ENCODE measurements at places on chromosomes 1 and 21.

GRCh38 chr21:29321932-29322928 lies 23.5 kb downstream of the BACH1 start:
- no peak for DNase-seq

DNA sequence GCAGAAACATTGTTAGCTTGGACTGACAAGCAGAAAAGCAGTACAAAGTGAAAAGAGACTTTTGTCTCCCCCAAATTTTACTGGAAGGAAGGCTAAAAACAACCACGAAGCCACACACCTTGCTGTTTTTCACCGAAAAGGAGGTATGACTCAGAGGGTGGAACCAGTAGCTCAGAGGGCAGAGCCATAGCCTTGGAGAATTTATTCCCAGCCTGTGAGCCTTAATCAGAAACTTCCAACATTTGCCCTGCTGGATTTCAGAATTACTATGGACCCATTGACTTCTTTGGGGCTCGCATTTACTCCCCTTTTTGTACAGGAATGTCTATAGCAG lies 32.0 kb downstream of the RPS6KC1 start:
- no peak for DNase-seq

GRCh38 chr1:181308098-181308497 lies 175.2 kb upstream of the CACNA1E start:
- no peak for DNase-seq

- DNase-seq = no peak
Measured at GRCh38 chr1:198701766-198702539, 63.1 kb downstream of the PTPRC start.

GRCh38 chr1:21332554-21333311 lies 42.5 kb upstream of the ECE1 start:
- no peak for DNase-seq

- no peak for DNase-seq
Measured at GRCh38 chr1:100893718-100894117, 924 bp downstream of the EXTL2 start.

DNA sequence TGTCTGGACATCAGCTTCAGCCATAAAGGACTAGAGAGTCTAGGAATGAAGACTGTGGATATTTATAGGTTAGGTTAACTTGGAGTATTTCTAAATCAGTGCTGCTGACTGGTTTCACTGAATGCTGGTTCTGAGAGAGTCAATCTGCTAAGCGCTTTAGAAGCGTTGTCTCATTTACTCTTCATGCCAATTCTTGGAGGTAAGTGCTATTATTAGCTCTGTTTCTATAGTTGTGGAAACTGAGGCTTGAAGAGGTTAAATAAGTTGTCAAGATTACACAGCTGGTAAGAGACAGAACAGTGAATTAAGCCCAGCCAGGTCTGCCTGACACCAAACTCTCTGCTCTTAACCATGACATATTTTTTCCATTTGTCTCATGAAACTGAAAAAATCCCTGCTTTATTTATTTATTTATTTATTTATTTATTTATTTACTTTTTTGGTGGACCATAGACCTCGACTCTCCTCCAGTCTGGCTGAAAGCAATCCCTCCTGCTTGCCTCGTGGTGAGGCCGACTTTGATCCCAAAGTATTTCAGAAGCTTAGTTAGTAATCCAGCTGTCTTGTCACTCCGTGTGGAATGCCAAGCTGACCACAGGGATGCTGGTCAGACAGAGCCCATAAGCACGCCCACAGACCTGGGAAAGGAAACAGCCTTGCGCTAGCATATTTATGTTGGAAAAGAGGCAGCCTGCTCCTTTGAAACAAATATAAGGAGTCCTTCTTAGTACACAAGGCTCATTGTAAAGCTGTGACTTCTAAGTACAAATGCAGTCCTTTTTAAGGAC lies 16.9 kb downstream of the NTMT2 start:
- DNase-seq = no peak

DNA sequence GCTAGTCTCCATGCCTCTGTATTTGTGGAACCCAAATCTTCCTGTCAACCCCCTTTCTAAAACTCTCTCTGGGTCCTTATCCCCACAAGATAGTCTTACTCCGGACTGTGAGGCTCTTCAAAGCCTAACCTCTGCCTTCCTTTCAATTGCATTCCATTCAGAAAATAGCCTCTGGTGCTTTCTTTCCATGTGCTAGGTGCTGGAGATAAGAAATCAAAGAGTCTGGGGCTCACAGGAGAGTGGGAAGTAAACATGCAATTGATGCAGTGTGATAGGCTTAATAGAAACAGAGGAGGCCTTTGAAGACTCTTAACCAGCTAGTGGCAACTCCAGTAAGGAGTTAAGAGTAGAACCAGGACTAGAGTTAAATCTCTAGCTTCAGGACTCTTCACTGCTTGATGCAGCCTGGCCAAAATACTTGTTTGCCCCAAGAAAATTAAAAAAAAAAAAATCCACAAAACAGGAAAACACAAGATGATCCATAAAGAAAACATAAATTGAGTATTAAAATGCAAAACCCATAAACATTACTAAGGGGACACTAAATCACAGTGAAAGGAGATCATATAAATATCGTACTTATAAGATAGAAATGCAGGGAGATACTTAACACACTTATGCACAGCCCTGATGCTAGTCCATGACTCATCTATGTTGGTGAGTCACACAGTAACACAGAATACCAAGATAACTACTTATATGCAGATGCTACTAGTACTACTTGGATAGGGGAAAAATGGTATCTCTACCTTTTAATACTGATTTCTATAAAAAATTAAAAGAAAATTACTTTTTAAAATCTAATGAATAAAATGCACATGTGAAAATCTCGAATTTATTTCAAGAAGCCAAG lies 341.5 kb downstream of the KCNH1 start:
- DNase-seq = no peak

- DNase-seq = no peak
Measured at GRCh38 chr1:103514920-103515503, 10.5 kb upstream of the RNPC3 start.

DNA sequence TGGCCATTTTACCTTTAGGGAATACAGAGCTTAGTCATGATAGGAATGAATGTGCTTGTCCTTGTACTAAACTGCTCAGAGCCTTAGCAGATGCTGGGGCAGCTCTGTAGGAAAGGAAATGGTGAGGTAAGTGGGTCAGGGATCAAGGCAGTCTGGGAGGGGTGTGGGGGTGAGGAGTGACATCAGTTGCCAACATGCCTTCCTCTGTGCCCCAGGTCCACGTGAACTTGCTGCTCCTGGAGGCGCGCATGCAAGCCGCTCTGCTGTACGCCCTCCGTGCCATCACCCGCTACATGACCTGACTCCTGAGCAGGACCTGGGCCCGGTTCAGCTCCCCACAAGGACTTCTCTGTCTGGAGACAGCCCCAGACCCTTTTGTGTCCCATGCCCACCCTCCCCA lies 21.2 kb downstream of the SESN2 start:
- no peak for DNase-seq

DNA sequence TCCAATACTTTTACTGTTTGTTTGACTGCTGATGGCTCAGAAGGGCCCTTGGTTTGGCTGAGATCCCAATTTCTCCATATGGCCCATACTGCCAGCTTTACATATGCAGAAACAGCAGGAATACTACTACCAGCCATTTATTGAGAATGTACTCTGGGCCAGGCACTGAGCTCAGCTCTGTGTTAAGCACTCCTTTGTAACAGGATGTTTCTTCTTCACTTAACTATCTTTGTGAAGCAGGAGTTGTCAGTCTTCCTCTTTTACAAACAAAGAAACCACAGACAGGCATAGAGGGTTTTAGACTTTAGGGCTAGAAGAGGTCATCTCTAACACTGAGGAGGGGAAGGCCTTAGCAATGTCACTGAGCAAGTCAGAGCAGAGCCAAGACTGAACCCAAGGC lies 8.3 kb downstream of the HMGCL start:
- DNase-seq = no peak

DNA sequence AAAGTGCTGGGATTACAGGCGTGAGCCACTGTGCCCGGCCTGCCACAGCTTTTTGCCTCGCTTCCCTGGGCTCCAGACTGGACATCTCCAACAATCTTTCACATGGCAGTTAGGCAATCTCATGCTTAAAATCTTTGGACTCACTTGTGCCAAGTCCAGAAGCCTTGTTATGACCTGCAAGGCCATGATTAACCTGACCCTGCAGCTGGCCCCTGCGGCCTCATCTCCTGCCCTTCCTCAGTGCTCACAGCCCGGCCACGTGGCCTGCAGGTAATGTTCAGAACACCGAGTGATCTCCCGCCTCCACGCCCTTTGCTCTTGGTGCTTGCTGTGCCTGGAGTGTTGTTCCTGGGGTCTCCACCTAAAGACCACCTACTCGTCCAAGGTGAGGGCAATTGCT lies 24.9 kb downstream of the FAAH start:
- DNase-seq = no peak

- no peak for DNase-seq
Measured at GRCh38 chr1:167104256-167104633, 10.4 kb downstream of the STYXL2 start.

- DNase-seq = no peak
Measured at GRCh38 chr1:30345491-30346130, 377.8 kb downstream of the MATN1 start.

GRCh38 chr21:31191553-31191952 lies 152.5 kb downstream of the TIAM1 start:
- no peak for DNase-seq

GRCh38 chr1:24908591-24909259 lies 21.4 kb downstream of the RUNX3 start:
- DNase-seq = no peak

- no peak for DNase-seq
Measured at GRCh38 chr1:205948039-205948438, 4.8 kb upstream of the SLC26A9 start.

DNA sequence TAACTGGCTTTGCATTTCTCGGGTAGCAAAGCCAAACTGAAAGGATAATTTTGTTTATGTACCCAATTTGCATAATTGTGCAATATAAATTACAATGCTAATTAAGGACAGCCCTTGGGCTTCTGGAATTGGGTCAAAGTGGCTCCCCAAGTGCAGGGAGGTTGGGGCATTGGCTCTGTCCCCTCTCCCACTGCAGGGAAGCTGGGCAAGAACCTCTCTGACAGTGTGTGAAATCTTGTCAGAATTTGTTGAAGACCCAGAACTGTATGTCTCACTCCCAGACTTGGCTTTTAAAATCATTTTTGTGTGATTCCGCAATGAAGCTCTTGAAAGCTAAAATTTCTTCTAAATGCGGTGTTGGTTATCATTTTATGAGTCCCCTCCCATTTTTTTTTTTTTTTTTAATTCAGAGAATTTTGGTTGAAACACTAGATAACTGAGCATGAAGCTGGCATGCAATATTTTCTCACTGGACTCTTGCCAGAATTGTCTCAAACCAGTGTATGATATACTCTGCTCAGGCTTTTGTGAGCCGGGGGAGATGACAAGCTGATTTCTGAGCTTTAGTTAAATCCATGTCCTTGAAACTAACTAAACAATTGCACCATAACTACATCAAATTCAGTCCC lies 878.9 kb upstream of the CXADR start:
- DNase-seq = no peak

DNA sequence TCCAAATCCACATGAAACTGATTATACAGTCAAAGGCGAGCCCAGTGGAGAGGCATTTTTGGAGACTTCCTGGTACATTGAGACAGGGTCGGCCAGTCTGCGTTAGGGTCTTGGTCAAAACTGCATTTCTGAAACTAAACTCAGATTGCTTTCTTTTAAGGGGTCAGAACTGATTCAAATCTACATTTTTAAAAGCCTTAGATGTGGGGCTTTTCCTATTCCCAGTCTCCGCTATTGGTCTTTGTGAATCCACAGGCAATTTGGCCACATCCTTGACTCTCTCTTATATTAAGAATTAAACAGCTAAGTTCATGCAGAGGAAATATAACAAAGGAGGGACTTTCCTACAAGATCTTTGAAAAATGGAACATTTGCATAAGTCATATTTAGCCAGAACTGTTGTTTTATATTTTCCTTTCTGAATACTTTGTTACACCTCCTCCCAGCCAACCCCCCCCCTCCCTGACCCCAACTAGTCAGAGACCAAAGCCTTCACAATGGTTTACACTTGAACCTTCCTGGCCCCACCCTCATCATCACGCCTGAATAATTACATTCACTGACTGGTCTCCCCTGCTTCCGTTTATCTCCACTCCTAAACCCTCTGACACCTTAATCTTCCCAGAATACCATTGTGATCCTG lies 30.9 kb downstream of the SELL start:
- DNase-seq = peak; percentile 66

- DNase-seq = no peak
Measured at GRCh38 chr1:48760857-48761256, 15.8 kb downstream of the BEND5 start.

DNA sequence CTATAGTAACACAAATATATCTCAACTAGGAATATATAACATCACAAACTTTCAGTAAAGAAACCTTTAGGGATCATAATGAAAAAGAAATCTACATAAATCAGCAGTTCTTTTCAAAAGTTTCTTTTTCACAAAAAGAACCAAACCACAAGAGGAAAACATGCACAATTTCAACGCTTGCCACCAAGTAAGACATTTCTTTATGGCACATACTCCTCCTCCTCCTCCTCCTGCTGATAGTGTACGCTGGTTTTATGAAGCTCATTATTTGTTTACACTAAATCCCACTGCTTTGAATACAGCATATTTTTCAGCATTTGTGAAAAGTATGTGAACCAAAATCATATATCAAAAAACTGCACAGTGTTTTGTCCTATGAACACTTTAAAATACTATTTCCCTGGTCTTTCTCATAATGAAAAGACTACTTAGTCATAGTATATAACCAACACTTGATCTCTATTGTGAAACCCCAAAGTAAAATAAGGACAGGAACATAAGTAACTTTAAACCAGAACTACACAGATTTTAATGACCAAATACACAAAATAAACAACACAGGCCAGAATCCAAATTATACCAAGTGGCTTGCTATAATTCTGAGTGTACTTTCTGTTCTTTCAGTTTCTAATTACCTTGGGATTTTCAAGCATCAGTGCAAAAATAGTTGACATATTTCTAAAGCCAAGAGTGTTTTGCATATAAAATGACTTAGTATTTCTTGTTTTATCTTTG lies 184.2 kb downstream of the EIF4G3 start:
- DNase-seq = no peak

DNA sequence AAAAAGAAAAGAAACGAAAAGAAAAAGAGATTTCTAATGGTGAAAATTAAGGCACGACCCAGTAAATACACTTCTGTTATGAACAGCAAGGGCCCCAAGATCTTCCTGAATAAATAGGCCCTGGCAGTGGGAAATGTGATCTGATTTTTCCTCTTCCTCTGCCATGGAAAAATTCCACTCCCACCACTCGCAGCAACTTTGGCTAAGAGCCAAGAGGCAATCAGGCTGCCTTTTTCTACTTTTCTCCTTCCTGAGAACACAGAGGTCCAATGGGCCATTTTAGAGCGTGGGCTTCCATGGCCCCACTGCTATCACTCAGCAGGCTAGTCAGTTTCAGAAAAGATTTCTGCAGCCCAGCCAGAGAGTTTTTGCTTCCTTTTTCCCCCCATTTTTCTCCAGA lies 33.7 kb upstream of the AK4 start:
- no peak for DNase-seq

DNA sequence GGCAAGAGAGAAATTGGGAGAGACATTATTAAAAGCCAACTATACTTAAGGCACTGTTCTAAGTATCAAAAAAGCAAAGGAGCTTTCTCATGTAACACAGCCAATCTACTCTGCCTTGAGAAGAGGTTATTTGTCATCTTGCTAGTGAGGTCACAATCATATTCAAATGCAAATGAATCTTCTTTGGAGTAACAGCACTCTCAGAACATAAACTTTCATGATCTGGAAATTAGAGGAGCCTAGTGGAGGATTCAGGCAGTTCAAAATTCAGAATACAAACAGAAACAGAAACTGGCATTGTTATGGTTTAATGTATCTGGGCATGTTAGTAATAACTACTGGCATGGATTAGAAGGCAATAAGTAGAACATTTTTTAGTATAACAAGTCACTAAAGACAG lies 57.4 kb downstream of the ARID4B start:
- DNase-seq = no peak

Measured in stimulated activated CD4-positive, alpha-beta T cell treated with anti-CD3 and anti-CD28 coated beads, Interleukin-12 subunit alpha, Interleukin-12 subunit beta, amount 100 ng/mL, for 24 hours (primary cell).